Right cardiac atrium (tissue), 5 donors: ENCODE measurements at places on chromosomes 6 and 20.
A peak's percentile ranks its signal among the peaks of the same experiment; 100 is the strongest.

DNA sequence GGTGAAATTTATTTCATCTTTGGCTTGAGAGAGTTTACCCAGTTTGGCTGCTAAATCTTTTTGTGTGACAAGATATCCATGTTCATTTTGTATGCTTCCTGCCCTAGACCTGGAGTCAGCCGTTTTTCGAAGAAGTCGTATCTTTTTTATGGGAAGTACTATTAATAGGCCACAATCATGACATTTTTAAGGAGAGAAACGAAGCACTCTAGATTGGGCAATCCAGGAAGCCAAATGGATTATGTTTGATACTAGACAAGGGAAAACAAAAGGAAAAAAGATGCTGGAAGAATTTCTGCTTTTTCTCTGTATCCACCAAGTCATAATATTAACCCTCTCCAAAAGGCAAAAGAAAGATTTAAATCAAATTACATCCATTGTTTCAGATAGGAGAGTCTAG is 214.6 kb downstream of the HDGFL1 start:
- DNase-seq = no peak

DNA sequence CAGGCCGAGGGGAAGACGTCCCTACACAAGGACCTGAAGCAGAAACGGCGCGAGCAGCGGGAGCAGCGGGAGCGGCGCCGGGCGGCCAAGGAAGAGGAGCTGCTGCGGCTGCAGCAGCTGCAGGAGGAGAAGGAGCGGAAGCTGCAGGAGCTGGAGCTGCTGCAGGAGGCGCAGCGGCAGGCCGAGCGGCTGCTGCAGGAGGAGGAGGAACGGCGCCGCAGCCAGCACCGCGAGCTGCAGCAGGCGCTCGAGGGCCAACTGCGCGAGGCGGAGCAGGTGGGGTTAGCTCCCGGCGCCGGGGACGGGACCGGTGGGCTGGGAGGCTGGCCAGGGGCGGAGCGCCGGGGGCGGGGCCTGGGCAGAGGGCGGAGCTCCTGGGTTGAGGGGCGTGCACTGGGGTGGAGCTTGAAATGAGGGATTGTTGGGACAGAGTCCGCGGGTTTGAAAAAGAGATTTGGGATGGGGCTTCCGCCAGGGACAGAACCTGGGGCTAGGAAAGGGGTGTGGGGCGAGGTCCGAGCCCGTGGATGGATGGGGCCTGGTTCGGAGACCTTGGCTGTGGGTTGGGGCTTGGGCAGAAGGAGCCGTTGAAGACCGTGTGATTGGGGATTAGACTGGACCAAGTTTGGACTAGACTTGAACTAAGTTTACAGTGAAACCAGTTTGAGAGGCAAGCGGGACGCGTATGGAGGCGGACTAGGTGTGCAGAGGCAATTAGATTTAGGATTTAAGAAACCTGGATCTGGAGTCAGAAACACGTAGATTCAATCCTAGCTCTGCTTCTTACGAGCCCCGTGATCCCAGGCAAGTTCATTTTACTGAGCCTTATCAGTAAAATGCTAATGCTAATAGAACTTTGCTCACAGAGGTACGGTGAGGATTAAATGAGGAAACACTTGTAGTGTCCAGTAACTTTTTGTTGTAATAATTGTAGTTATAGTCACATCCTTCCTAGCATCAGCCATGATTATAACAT is 20.9 kb downstream of the DEF6 start:
- DNase-seq = peak; percentile 79

- DNase-seq = no peak
Measured at GRCh38 chr6:12165722-12166280, 124.4 kb upstream of the EDN1 start.

- no peak for DNase-seq
Measured at GRCh38 chr6:5482619-5483018, 221.3 kb downstream of the FARS2 start.

- DNase-seq = peak; percentile 23
Measured at GRCh38 chr20:31838646-31839292, 6.6 kb downstream of the FOXS1 start.

GRCh38 chr6:71324194-71324785 is 35.7 kb downstream of the OGFRL1 start:
- peak; percentile 43 for DNase-seq

- DNase-seq = no peak
Measured at GRCh38 chr6:73797861-73798260, 101.9 kb downstream of the CD109 start.

- peak; percentile 54 for DNase-seq
Measured at GRCh38 chr20:40741507-40742106, 52.6 kb upstream of the MAFB start.

DNA sequence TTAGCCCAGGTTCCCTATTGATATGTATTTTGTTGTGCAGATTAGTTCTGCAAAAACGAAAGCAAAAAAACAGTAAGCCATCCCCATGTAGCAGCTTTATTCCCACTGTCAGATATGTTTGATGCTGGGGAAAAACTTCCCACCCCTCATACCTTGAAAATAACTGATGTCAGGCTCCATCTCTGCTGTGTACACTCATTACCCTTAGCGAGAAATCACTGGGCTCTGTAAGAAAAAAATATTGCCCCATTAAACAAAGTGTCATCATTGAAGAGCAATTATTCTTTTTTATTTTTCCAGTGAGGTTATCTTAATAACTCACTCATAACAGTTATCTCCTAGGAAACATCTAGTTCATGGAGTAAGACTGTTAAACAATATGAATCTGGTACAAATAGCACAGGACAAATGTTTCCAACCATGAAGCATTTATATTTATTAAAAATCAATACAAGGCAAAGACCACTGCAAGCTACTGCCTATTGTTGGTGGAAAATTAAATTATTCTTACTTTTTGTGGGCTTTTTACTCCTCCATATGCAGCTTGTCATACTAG is 268.8 kb downstream of the LMBRD1 start:
- no peak for DNase-seq

DNA sequence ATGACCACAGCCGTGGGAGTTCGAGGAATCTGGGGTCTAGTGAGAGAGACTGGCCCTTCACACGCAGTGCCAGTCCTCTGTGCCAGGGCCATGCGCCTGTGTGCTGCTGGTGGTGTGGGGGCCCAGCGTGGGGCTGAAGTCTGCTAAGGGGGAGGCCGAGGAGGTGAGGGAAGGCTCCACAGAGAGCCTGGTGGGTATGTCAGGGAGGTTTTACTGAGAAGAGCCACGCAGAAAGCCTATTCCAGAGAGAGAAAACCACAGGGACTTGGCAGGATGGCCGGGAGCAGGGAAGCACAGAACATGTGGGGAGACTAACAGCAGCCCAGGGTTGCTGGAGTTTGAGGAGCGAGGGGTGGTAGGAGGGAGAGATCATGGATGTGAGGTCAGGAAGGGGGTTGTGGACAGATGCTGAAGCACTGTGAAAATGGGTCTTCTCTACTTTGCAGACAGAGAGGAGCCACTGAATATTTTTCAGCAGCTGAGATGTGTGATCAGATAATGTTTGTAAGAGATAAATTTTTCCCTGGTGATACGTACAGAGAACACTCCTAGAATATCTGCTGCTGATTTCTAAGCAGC is 35.3 kb downstream of the DUSP22 start:
- no peak for DNase-seq

DNA sequence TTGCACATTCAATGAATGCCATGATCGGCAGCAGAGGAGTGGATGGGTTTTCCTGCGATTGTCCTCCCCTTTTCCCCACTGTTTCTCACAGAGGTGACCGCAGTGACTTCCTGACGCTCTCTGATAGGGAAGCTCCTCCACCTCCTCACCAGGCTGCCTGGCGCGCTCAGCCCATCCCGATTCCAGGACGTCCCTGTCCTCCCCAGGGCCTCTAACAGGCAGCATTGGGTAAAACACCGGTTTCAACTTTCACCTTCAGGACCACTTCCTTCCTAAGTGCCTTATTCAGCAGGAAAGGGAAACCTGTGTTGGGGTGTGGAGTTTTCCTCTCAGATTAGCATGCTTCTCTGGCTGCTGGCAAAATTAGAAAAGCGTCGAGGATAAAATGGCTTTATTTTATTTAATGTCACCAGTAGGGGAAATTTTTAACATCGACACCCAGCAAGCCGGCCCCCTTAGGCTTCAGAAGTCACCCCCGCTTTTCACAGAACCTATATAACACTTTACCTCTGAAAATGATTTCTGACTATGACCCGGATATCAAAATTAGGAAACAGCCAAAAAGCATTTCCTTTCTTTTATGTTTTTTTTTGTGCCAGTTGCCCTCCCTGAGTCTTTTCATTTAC is 570.4 kb upstream of the GJE1 start:
- DNase-seq = peak; percentile 45

- DNase-seq = no peak
Measured at GRCh38 chr6:62323818-62324431, 37.9 kb upstream of the KHDRBS2 start.

DNA sequence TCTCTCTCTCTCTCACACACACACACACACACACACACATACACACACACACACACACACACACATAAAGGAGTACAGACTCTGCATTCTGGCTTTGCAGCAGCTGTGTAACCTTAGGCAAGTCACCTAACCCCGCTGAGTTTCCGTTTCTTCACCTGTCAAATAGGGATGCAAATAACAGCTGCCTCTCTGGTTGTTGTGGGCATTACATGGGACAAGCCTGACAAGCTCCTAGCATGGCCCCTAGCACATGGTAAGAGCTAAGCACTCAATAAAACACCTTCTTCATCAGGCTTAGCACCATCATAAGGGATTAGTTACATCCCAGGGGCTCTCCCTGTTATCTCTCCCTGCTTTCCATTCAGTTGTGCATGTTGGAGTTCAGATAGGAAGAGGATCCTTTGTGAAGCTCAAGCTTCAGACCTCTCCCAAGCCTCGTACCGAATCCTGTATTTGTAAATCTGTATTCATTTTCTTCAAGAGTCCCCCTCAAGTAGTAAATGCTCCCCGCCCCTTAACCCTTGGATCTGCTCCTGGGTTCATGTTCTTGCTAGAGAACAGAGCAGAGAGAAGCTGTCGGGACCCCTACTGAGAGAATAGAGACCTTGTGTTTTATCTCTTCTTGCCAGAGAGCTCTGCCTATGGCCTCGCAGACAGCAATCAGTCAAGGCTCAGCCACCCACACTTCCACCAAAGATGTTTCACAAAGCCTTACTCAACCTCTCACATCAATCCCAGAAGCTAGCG is 2.2 kb downstream of the SLC13A3 start:
- no peak for DNase-seq

DNA sequence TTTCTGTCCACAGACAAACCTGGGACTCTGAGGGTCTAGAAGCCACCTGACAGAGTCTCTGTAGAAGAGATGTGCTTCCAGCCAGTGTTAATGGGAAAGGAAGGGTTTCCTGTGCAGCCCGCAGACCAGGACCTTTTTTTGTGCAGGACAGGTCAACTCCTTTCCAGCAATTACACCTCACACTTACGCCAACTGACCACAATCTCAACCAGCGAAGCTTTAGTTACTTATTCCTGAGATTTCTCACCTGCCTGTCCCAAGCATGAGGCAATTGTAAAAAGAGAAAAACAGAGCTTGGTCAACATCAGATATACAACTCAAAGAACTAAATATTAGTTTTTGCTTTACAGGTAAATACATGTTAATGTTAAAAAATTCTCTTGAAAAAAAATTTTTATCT is 393.8 kb upstream of the ID4 start:
- DNase-seq = no peak

DNA sequence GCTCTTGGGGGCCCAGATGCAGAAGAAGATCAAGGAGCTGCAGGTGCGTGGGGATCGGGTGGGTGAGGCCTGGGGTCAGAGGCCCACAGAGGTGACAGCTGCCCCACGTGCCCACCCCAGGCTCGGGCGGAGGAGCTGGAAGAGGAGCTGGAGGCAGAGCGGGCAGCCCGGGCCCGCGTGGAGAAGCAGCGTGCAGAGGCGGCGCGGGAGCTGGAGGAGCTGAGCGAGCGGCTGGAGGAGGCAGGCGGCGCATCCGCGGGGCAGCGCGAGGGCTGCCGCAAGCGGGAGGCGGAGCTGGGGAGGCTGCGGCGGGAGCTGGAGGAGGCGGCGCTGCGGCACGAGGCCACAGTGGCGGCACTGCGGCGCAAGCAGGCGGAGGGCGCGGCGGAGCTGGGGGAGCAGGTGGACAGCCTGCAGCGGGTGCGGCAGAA is 41.5 kb downstream of the MYH7B start:
- DNase-seq = peak; percentile 83

DNA sequence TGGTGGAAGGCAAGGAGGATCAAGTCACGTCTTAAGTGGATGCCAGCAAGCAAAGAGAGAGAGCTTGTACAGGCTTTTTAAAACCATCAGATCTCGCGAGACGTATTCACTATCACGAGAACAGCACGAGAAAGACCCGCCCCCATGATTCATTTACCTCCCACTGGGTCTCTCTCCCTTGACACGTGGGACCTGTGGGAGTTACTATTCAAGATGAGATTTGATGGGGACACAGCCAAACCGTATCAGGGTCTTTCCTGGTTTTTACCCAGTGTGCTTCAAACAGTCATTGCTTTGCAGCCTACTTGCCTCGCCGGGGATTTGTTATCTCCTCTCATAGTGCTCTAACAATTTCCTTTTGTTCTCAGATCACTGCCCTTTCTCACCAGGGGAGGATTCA is 108.2 kb downstream of the UST start:
- DNase-seq = no peak

GRCh38 chr6:87742106-87742505 is 40.1 kb upstream of the AKIRIN2 start:
- no peak for DNase-seq

- DNase-seq = no peak
Measured at GRCh38 chr6:44960898-44961297, 367.2 kb upstream of the RUNX2 start.

DNA sequence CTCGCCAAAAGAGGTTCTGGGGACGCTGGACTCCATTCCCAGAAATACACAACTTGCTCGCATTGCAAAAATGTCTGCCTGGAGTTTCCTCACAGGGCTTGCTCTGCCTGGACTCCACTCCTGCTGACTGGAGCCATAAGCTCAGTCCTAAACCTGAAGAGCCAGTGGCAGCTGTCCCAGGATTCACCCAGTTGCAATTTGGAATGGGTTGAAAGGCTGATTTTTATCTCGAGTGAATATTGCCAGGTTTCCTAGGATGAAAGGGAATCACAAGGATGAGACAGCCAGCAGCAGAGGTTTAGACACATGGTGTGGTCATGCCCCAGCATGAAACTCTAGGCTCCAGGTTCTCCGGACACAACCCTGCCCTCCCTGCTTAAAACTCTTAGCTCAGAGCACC is 223.3 kb downstream of the BMP7 start:
- DNase-seq = no peak
